Activated naive CD4-positive, alpha-beta T cell treated with anti-CD3 and anti-CD28 coated beads for 36 hours (primary cell): ENCODE measurements at places on chromosomes 12 and 14. TPM values are rescaled to one million over a fixed set of nuclear protein-coding genes. Genes with fewer than 3 reads are reported as not detected.

Gene HEBP1
- 32.3 TPM for total RNA-seq

Gene DPY19L2
- 1.1 TPM for total RNA-seq

Gene C14orf93
- 8.3 TPM for total RNA-seq

Gene B4GALNT3
- 1.1 TPM for total RNA-seq

Gene RNASE4
- 0.19 TPM for total RNA-seq

Gene E2F7
- 9.9 TPM for total RNA-seq

Gene GZMB
- 811 TPM for total RNA-seq

Gene NTF3
- not detected for total RNA-seq

Gene TOMM20L
- not detected for total RNA-seq

Gene LBHD2
- not detected for total RNA-seq
